ENCODE measurements at places on chromosomes 5 and 9.

DNA sequence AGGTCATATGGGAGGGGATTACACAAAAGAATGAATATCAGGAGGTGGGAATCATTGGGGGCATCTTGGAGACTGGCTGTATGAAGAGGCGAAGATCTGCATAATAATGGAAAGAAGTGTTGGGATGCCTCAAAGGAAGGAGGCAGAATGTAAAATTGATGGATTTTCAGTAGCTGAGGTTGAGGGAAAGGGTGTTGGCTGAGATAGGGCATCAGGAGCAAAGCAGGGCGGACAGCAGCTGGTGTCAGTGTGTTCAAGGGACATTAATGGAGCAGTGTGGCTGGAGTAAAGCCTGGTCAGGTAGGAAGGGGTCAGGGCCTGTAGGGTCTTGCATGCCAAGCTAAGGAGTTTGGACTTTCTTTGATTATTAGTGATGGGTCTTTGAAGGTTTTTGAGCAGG, 65.2 kb upstream of the TNFAIP8 start:
- no peak for DNase-seq

GRCh38 chr5:126516133-126516532, 78.9 kb downstream of the ALDH7A1 start:
- no peak for DNase-seq

GRCh38 chr9:35603506-35603985, 1.5 kb upstream of the TESK1 start:
- DNase-seq = peak; percentile 82

DNA sequence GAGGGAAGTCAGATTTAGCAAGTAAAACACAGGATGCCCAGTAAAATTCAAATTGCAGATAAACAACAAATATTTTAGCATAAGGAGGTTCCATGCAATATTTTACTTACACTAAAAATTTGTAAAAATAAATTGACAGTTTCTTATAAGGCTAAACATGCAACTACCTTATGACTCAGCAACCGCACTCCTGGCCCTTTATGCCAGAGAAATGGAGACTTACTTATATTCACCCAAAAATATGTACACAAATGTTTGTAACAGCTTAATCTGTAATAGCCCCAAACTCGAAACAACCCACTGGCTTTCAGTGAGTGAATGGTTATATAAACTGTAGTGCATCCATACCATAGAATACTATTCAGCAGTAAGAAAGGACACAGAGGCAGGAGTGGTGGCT, 28.6 kb upstream of the TRIM14 start:
- no peak for DNase-seq

GRCh38 chr9:82721593-82721992, 341.3 kb downstream of the RASEF start:
- no peak for DNase-seq

DNA sequence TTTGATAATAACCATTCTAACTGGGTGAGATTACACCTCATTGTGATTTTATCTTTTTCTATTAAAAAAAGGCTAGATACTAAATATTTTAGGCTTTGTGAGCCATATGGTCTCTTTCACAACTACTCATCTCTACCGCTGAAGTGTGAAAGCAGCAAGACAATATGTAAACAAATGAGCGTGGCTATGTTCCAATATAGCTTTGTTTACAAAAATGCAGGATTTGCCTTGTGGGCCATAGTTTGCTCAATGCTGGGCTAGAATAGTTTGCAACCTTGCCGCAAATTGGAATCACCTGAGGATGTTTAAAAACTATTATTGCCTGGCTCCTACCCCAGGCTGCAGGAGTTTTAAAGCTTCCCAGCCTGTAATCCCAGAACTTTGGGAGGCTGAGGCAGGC, 10.2 kb upstream of the GPR150 start:
- no peak for DNase-seq

- DNase-seq = no peak
Observed at GRCh38 chr5:13510616-13511015, 433.9 kb downstream of the DNAH5 start.

DNA sequence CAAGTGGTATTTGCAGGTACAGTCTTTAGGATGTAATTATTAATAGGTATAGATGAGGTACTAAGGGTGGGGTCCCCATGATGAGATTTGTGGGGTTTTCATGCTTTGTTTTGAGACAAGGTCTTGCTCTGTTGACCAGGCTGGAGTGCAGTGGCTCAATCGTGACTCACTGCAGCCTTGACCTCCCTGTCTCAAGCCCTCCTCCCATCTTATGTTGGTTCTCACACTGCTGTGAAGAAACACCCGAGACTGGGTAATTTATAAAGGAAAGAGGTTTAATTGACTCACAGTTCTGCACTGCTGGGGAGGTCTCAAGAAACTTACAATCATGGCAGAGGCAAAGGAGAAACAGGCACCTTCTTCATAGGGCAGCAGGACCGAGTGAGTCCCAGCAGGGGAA, 217.5 kb downstream of the CDK5RAP2 start:
- no peak for DNase-seq

GRCh38 chr5:141928051-141928450, 4.4 kb downstream of the DELE1 start:
- DNase-seq = no peak

DNA sequence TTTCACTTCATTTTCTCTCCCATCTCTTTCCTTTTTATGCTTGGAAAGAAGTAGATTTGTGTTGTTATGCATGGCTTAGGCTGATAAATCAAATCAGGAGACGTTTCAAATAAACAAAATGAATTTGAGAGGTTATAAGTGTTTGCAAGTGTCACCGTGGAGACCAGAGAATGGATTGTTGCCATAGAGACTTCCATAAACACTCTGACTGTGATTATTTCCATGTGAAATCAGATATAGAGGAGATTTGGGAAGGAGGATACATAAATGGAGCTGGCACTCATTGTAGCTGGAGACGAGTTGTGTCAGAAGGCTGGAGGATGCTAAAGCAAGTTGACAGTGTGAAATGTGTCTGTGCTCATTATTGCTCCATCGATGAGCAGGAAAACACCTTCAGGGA, 84.2 kb upstream of the PCSK1 start:
- no peak for DNase-seq

GRCh38 chr5:154165886-154166285, 24.6 kb upstream of the GALNT10 start:
- no peak for DNase-seq

- no peak for DNase-seq
Observed at GRCh38 chr9:135951889-135952663, 9.1 kb downstream of the UBAC1 start.

DNA sequence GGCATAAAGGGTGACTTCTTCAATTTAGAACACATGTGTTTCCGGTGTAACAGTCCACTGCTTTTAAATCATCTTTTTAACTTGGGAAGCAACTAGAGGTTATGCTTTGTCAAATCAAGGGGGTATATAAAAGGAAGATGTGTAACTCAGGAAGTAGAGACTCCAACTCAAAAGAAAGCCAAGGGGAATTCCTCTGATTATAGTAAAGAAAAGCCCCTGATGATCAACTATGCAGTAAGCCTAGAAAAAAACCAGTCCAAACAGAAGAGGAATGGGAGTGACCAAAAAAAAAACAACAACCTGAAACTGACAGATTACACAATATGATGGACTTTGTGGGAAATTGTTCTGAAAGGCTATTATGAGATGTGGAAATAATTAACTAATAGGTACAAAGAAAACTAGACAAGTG, 90.3 kb downstream of the AK8 start:
- DNase-seq = no peak

DNA sequence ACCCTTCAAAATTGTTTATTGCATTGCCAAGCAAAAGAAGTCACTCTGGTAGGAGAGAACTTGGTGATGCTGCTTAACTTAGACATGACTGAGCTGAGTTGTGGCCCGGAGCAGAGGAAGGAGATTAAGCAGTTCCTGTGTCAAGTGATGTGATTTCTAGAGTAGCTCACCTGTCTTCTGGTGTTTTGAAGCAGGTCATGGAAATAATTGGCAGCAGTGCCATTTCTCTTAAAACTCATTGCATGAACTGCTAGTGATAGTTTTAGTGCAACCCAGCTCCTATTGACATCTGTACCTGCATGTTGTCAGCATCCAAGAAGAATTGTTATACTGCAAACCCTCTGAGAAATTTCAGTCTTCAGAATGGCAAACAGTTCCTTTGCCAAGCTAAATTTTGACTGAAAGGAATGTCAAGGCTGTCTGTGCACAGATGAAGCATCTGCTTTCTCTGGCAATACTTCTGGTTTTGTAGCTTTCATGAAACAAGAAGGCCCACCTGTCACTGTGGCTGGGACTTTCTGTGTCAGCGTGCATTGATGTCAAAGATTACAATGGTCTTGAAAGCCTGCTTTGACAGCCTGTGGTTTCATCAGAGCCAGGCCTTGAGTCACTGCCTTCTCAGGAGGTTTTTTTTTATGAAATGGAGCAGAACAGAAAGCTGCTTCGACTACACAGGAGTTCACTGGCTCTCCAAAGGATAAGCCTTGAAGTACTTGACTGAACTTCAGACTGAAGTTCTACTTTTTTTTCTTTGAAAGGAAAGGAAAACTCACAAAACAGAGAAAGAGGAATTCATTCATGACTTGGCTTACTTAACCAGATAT, 90.6 kb downstream of the RALGPS1 start:
- no peak for DNase-seq

DNA sequence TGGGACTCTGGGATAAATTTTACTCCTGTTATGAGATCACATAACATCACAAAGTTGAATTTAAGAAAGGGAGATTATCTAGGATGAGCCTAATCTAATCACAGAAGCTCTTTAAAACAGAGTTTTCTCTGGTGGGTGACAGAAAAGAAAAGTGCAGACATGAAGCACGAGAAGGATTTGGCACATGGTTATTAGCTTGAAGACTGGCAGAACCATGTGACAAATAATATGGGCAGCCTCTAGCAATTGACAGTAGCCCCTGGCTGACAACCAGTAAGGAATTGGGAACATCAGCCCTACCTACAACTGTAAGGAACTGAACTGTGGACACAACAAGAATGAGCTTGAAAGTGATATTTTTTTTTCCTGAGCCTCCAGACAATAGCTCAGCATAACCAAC, 243.1 kb downstream of the HTR1A start:
- DNase-seq = no peak

GRCh38 chr5:33843579-33843978, 48.2 kb downstream of the ADAMTS12 start:
- DNase-seq = no peak

DNA sequence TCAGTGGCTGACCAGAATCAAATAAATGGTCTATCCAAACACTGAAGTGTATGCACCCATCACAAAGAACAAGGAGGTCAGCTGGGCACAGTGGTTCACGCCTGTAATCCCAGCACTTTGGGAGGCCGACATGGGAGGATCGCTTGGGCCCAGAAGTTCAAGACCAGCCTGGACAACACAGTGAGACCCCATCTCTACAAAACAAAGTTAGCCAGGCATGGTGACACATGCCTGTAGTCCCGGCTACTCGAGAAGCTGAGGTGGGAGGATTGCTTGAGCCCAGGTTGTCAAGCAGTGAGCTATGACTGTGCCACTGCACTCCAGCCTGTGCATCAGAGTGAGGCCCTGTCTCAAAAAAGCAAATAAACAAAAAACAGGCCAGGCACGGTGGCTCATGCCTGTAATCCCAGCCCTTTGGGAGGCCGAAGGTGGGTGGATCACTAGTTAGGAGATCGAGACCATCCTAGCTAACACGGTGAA, 40.5 kb downstream of the SEMA4D start:
- no peak for DNase-seq

GRCh38 chr5:6508931-6509330, 60.3 kb downstream of the UBE2QL1 start:
- peak; percentile 50 for DNase-seq

DNA sequence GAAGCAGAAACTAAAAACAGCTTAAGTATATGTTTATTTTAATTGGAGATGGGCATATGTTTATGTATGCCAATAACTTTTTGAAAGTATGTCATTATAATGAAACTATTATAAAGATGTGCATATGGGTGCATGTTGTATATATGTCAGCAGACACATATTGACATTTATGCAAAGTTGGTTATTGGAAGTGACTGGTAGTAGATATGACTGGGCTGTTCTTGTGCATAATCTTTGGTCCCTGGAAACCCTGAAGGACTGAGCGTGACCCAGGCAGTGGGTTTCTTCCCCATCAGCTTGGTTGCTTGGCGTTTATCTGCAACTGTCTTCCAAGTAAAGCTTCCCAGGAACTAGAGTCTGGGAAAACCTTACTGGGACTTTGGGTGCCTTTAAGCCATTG, 25.7 kb downstream of the ANKRA2 start:
- DNase-seq = no peak

GRCh38 chr5:140223567-140223966, 48.6 kb downstream of the CYSTM1 start:
- DNase-seq = peak; percentile 51

DNA sequence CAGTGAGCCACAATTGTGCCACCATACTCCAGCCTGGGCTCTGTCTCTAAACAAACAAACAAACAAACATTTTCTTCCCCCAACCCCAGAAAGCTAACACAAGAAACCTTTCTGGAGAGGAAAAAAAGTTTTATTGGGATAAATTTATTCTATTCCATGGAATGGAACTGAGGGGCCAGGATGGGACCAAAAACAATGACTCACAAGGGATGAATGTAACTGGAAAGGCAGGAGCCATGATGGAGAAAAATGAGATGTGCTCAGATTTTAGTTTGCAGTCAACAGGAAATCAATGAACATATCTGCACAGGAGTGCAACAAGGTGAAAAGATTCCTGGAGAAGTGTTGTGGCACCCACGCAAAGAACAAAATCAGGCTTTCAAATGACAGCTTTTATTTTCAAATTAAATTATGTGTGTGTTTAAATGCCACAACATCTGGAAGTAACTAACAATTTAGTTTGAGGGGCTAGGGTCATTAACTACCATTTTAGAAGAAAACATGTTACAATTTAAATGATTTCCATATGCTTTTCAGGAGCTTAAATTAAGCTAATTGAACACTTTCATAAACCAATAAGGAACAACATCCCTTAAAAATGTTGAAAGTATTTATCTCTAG, 208.6 kb downstream of the TSSK1B start:
- DNase-seq = no peak

- DNase-seq = no peak
Observed at GRCh38 chr9:4559261-4560182, 69.3 kb downstream of the SLC1A1 start.

- DNase-seq = no peak
Observed at GRCh38 chr5:33260098-33260497, 180.7 kb upstream of the TARS1 start.

DNA sequence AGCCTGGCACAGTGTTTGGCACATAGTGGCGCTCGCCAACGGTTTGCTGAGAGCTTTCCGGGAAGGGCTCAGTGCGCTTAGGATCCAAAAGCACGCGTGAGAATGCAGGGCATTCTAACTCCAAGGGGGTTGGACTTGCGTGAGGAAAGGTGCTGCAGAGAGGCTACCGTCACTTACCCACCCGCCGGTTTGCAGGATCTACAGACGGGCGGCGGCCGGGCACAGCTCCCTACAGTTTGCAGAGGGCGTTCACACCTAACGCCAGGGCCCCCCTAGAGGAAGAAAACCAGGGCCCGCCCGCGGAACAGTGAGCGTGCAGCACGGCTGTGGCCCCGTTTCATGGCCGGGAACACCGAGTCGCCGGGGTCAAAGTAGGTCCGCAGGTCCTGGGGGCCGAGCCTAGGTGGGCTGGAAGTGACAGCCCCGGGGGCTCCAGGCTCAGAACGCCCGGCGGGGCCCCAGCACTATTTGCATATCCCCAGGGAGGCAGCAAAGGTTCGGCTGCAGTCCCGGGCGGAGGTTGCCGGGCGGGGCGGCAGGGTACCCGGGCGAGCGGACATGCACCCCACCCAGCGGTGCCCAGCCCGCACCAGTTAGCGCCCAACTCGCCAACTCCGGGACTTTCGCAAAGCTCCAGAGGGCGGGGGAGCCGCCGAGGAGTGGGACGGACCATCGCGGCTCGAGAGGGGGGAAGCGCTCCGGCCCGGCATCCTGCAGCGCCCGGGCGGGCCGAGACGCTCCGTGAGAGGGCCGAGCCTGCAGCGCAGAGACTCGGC, 526 bp upstream of the GALNT10 start:
- peak; percentile 92 for DNase-seq

GRCh38 chr5:33400675-33401074, 40.1 kb upstream of the TARS1 start:
- no peak for DNase-seq

All from Right ventricle myocardium superior (tissue), 1 donor.